A549 treated with CpdA at 1 μM for 4 hours (cell line): ENCODE measurements at places on chromosomes 6 and 20. TPM values are rescaled to one million over a fixed set of nuclear protein-coding genes. Genes with fewer than 3 reads are reported as not detected.

Gene L3MBTL1
- 0.85 to 1.6 TPM (median 1.3 TPM) in 5 replicates for total RNA-seq

Gene CLPSL1
- total RNA-seq: not detected in 5 replicates

Gene SAPCD1
- total RNA-seq: 3.6 to 5.9 TPM (median 4.7 TPM) in 5 replicates

Gene RALY
- 122 to 157 TPM (median 152 TPM) in 5 replicates for total RNA-seq

Gene PEX7
- 4.2 to 5.9 TPM (median 5.1 TPM) in 5 replicates for total RNA-seq

Gene PAK5
- total RNA-seq: not detected in 5 replicates

Gene SIRPA
- total RNA-seq: 27.1 to 33.9 TPM (median 30.8 TPM) in 5 replicates

Gene NRN1
- 0.49 to 0.79 TPM (median 0.71 TPM) in 5 replicates for total RNA-seq

Gene CCHCR1
- total RNA-seq: 6.6 to 8.7 TPM (median 7.4 TPM) in 5 replicates

Gene SLC17A2
- total RNA-seq: not detected in 5 replicates

Gene CALHM6
- not detected in 5 replicates for total RNA-seq

Gene HLA-DRB1
- not detected in 5 replicates for total RNA-seq

Gene TREM2
- total RNA-seq: not detected in 5 replicates

Gene FAM209B
- 0.32 to 0.76 TPM (median 0.63 TPM) in 3 of 5 replicates, not detected in the others for total RNA-seq

Gene DEFB113
- total RNA-seq: not detected in 5 replicates

Gene CMTR1
- total RNA-seq: 15.1 to 17.7 TPM (median 17.5 TPM) in 5 replicates

Gene TBP
- total RNA-seq: 14.0 to 17.4 TPM (median 15.7 TPM) in 5 replicates

Gene FNDC1
- 0.07 to 0.09 TPM (median 0.08 TPM) in 4 of 5 replicates, not detected in the other for total RNA-seq

Gene LPA
- total RNA-seq: 0.01 to 0.02 TPM in 2 of 5 replicates, not detected in the others

Gene FILIP1
- 0.20 to 0.48 TPM (median 0.32 TPM) in 5 replicates for total RNA-seq

Gene NT5E
- total RNA-seq: 29.2 to 46.8 TPM (median 39.3 TPM) in 5 replicates

Gene TUBB1
- 0.06 TPM in 1 of 5 replicates, not detected in the others for total RNA-seq

Gene CDH4
- 6.0 to 9.2 TPM (median 8.7 TPM) in 5 replicates for total RNA-seq

Gene OSTM1
- 18.5 to 35.1 TPM (median 18.7 TPM) in 5 replicates for total RNA-seq

Gene C6orf15
- not detected in 5 replicates for total RNA-seq

Gene PLCB1
- total RNA-seq: 0.34 to 1.0 TPM (median 0.61 TPM) in 5 replicates

Gene RTN4IP1
- 8.2 to 10.8 TPM (median 8.9 TPM) in 5 replicates for total RNA-seq

Gene BANF2
- not detected in 5 replicates for total RNA-seq

Gene CST4
- total RNA-seq: not detected in 5 replicates

Gene HFE
- total RNA-seq: 8.7 to 13.8 TPM (median 13.5 TPM) in 5 replicates

Gene PKIB
- 0.36 to 1.4 TPM (median 0.66 TPM) in 5 replicates for total RNA-seq

Gene OR2H1
- not detected in 5 replicates for total RNA-seq

Gene BEND6
- 0.84 to 1.4 TPM (median 1.2 TPM) in 5 replicates for total RNA-seq

Gene HSPA1L
- total RNA-seq: 1.3 to 2.2 TPM (median 2.1 TPM) in 5 replicates

Gene EPB41L2
- total RNA-seq: 33.8 to 52.3 TPM (median 38.8 TPM) in 5 replicates

Gene HSPA12B
- total RNA-seq: 0.17 to 0.52 TPM (median 0.47 TPM) in 5 replicates

Gene FOXS1
- total RNA-seq: 0.62 to 1.8 TPM (median 1.2 TPM) in 5 replicates

Gene DDX43
- total RNA-seq: not detected in 5 replicates

Gene RBM12
- 72.0 to 88.0 TPM (median 78.0 TPM) in 5 replicates for total RNA-seq
